ENCODE measurements at places on chromosomes 5 and 9.

GRCh38 chr5:84859056-84859455, 474.4 kb upstream of the EDIL3 start:
- no peak for DNase-seq

DNA sequence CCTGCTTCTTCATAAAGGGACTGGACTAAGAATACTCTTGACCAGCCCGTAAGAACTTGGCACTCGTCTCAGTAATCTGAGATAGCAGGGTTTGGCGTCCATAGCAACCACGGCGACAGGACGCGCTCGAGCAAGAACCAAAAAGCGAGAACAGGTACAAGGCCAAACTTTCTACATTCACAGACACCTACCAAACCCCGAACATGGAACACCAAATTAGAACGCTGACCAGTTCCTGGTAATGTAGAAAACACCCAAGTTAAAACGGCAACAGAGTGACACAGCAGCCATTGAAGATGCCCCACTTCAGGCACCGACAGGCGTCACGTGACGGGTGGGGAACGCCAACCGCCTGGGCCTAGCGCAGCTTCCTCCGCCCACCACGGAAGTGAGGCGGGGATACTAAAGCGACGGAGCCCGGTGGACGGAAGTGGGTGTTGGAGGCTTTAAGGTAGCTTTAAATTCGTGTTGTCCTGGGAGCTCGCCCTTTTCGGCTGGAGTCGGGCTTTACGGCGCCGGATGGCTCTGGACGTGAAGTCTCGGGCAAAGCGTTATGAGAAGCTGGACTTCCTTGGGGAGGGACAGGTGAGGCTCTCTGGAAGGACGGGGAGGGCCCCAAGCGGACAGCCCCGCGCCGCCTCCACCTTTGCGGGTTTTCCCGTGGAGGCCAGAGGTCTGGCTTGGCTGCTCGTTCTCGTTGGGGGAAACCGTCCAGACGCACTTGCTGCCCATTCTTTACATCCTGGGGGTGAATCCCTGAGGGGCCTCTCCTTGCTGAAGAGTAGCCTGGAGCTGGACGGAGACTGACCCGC, at the start of gene CDK7:
TSS of gene CDK7 (plus strand) at position 430 of the 812 bp plus-strand sequence. CDS start at position 520, 90 bp downstream.
- peak; percentile 90 for DNase-seq

DNA sequence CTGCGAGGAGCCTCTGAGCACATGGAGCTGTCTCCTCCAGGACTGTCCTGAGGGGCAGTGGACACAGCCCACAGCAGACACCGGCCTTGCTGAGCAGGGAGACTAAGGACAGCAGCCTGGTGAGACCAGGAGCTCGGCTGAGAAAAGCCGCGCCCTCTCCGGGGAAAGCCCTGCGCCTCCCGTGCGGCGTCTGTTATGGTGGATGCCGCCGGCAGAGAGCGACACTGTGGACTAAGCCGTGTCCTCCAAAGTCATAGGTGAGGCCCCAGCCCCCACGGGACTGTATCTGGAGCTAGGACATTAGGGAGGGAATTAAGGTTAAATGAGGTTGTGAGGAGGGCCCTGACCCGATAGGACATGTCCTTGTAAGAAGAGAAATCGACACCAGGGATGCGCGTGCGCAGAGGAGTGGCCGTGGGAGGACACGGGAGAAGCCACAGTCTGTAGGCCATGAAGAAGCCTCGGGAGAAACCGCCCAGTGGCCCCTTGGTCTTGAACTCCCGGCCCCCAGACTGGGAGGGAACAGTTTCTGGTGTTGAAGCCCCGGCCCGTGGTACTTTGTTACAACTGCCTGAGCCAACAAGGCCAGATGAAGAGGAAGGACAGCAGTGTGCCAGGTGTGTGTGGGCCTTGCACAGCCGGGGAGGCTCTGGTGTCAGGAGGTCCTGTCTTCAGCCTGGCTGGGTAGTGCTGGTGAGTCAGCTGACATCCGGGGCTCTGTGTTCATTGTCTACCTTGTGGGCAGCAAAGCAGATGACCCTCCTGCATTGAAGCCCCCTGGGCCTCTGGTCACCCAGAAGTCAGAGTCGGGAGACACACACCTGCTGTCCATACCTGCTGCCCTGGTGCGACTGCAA, 22.1 kb downstream of the MRPL36 start:
- DNase-seq: no peak

- no peak for DNase-seq
Observed at GRCh38 chr5:32223972-32224609, 50.0 kb upstream of the GOLPH3 start.

GRCh38 chr5:54997081-54997480, 11.7 kb upstream of the ESM1 start:
- DNase-seq: no peak

- no peak for DNase-seq
Observed at GRCh38 chr9:33103501-33104281, 27.2 kb upstream of the SMU1 start.

DNA sequence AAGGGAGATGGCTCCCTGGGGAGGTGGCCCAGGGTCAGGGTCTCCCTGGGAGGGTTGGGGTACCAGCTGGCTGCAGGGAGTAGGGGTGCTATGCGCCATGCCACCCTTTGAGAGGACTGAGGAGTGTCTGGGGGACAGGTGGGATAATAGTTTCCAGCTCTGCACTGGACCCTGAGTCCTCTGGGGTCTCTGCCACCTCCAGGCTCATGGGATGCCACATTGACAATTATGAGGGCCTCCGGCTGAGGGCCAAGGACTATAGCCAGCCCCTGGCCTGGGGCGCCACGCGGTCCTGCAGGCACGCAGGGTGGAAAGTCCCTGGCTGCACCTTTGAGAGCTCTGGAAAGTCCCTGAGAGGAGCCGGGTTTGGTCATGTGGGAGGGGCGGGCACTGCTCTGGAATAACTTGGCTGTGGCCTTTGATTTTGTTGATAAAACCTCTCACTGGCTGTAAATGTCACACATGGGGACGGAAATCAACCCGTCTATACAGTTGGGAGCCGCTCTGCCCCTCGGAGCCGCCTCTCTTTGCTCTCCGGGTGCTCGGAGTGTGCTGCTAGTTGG, 16.0 kb downstream of the TRAF2 start:
- DNase-seq: peak; percentile 52

DNA sequence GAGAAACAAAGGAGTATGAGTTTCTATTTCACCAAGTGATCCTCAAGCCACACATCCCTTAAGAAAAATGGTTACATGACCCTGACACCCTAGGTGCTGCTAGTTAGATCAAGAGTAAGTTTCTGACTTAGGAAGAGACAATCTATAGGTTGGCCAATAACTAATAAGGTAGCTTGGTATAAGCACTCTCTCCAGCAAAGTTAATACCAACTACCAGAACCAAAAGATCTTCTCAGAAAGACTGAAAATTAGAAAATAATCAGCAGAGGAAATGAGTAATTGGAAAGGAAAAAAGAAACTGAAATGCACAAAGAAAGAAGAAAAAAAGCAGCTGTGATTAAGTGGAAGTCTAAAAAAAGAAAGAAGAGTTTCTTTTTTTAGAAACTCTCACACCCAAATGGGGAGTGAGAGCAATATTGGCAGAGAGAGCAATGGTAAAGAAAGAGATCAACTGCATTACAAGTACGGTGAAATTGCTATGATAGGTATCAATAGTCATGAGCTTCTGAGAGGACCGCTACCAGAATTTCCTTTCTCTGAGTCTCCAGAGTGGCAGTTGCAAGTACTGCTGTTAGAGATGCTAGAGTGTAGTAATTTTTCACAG, 195.5 kb downstream of the TMEM167A start:
- DNase-seq: no peak

- no peak for DNase-seq
Observed at GRCh38 chr5:137092831-137093230, 406.3 kb downstream of the SPOCK1 start.

DNA sequence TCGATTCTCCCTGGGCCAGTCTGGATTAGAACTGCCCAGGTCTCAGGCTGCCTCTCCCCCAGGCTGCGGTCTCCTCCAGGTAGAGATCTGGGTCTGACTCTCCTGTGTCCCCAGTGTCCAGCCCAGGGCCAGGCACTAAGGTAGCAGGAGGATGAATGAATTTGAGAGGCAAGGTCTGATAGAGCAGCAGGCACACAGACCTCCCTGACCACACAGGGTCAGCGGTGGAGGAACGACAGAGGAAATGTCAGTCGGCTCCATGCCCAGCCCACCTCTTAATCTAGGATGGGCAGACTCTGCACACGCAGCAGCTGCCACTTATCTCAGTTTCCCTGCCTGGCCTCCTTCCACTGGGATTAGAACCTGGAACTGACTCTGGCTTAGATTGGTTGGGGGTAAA, 272.7 kb upstream of the MVB12B start:
- no peak for DNase-seq

GRCh38 chr5:113381791-113382190, 53.0 kb downstream of the TSSK1B start:
- DNase-seq: no peak

DNA sequence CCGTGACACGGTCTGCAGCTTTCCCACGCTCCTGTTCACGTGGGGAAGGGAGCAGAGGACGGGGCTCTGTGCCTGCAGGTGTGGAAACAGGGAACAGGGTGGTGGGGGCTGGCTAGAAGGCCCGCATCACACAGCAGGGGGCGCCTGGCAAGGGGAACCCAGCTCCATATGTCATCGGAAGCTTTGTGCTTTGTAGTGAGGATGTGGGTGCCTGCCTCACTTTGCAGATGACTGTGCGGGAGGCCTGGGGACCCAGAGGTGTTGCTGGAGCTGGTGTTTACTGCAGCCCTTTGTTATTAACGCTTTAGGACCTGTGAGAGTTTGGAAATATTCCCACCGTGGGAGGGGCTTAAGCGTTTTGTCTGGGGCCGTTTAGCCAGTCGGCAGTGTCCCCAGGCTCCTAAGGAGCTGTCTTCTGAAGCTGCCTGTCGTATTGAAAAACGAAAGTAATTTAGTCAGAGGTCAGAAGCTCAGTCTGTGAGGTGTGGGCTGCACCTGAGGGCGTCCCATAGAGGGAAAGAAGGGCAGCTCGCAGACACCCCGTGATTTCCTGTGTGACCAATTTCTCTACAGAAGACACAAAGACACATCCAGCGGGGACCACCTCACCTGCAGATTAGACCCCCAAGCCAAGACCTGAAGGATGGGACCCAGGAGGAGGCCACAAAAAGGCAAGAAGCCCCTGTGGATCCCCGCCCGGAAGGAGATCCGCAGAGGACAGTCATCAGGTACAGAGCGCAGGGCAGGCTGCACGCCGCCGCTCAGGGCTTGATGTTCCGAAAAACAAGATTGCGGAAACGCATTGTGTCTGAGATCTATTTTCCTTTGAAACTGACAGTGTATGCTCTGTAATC, 9.1 kb downstream of the MAN1B1 start:
- DNase-seq: peak; percentile 77

- peak; percentile 10 for DNase-seq
Observed at GRCh38 chr9:69121155-69122081, 52.7 kb upstream of the TJP2 start.

- DNase-seq: no peak
Observed at GRCh38 chr9:76502746-76503145, 43.8 kb downstream of the GCNT1 start.

GRCh38 chr5:180988592-180988991, at the start of gene BTNL3:
Gene BTNL3 (plus strand): TSS chr5:180988846. CDS start chr5:180989029, 183 bp downstream.
- no peak for DNase-seq

All from naive thymus-derived CD8-positive, alpha-beta T cell (primary cell).